Heart left ventricle (tissue), 16 donors: ENCODE measurements at places on chromosomes 5 and 9. TPM values are rescaled to one million over a fixed set of nuclear protein-coding genes. Genes with fewer than 3 reads are reported as not detected.

GRCh38 chr9:121399126-121399882 is 29.3 kb upstream of the STOM start:
- no peak for DNase-seq

DNA sequence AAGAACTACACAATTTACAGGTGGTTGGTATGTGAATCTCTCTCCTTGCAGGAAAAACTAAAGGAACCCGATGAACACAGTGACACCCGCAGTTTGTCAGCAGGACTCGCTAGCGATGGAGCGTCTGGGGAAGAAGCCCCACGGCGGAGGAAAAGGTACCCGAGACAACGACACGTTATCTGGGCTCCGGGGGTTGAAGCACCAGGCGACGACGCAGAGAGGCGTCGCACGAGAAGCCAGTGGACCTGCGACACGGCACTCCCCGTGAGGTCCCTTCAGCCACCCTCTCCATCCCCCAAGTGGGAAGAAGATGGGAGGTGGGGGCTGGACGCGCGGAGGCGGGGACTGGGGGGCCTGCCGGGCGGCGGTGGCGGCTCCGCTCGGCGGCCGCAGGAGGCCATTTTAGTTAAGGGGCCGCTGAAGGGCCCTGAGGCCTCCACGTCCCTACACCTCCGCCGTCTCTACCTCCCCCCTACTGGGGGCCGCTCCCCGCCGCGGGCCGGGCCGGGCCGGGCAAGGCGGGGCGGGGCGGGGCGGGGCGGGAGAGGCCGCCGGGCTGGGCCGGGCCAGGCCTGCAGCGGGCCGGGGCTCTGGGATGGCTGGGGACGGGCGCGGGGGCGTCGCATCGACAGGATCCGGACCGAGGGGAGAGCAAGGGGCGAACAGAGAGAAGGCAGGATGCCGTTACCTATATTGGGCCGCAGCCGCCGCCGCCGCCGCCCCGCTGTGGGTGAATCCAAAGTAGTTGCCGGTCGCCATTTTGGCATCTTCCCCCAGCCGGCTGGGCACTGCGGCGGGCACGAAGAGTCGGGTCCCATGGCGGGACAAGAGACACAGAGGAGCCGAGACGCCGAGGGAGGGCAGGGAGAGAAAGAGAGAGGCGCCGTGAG is 754 bp downstream of the ZFR start:
- peak; percentile 72 for DNase-seq

DNA sequence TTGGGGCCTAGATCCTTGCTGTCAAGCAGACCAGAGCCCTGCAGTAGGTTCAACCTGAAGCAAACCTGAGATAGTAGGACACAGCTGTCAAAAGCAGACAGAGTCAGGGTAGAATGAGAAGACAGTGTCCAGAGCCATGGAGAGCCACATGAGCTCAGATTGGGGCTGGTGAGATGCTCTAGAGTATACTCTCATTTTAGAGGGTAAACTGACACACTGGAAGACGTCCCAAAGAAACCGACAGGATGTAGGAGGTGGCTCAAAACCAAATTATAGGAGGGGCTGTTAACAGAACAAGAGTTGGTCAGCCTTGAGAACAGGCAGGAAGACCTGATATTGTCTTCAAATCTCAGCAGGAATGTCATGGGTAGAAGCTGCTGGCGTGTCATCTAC is 11.5 kb downstream of the CCDC69 start:
- no peak for DNase-seq

DNA sequence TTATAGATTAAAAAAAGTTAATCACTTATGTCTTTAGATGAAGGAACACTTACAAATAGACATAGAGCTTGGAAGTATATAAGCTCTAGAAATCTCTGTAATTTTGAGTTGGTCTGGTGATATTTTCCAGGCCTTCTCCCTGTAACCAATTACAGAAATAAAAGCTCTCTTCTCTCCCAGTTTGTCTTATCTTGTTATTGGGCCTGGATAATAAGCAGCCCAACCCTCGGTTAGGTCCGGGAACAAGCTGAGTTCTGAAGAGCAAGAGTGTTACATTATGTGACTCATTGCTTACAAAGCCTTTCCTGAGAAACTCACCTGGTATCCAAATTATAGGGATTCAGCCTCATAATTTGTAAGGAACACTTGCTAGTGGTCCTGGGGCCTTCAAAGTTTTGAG is 1146.2 kb downstream of the CDH9 start:
- no peak for DNase-seq

Gene CDH6
- total RNA-seq: 5.4 TPM

DNA sequence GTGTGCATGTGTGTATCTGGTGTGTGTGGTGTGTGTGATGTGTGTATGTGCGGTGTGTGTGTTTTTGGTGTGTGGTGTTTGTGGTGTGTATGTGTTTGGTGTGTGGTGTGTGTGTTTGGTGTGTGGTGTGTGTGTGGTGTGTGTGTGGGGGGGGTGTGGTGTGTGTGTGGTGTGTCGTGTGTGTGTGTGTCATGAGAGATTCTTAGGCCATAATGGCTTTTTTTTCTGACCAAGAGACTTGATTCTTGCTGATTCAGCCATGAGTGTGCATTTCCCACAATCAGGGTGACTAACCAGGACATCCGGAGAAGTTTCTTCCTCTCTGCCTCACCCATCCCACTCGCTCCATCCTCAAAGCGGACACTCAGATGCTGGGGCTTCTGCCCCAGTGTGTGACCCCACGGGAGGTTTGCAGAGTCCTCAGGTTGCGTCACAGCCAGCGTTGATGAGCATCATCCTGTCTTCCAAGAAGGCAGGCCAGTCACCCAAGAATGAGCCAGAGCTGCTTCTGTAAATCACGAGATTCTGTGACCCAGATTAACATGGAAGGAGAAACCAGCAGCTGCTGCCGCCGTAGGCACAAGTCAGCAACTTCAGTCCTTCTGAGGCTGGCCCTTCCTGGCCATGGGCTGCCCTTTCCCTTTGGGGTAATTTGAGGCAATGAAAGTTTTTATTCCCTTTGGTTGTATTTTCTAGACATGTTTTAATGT is 12.5 kb upstream of the CTSL start:
- DNase-seq: peak; percentile 82

GRCh38 chr5:129631961-129632360 is 115.9 kb upstream of the MINAR2 start:
- no peak for DNase-seq

Gene ZNF354B
- 5.2 TPM for total RNA-seq

Gene EDIL3
- 25.8 TPM for total RNA-seq

Gene NIPAL4
- 0.07 TPM for total RNA-seq

Gene LCN15
- total RNA-seq: not detected

GRCh38 chr5:174273325-174273724 is 227.8 kb downstream of the NSG2 start:
- DNase-seq: no peak

DNA sequence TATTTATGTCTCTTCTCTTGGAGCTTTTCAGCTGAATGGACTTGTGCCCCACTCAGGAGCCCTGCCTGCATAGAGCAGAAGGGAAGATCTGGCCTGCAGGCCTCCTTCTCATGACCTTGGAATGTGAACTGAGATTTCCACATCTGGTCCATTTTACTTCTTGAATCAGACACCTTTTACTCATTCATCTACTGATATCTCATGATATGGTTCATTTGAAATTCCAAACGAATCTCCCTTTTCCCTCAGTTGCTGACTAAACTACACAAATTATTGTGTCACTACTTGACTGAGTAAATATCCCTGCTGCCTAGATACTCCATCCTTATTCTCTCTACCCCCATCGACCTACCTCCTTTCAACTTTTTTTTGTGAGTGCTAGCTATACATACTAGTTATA is 138.7 kb downstream of the PLCXD3 start:
- DNase-seq: no peak

DNA sequence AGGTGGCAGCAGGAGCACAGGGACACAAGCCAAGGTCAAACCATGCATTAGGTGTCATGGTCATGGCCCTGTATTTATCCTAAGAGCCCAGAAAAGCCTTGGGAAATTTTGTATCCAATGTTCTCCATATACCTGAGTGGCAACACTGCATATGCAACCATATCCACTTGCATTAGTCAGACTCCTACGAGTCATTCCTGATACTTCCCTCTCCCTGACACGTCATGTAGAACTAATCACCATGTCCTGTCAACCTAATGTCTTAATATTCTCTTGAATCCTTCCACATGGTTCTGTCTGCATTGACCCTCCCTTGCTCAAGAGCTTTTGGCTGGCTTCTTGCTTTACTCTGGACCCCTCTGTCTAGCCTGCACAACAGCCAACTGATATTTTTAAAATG is 9.4 kb downstream of the SCGB3A2 start:
- DNase-seq: no peak

DNA sequence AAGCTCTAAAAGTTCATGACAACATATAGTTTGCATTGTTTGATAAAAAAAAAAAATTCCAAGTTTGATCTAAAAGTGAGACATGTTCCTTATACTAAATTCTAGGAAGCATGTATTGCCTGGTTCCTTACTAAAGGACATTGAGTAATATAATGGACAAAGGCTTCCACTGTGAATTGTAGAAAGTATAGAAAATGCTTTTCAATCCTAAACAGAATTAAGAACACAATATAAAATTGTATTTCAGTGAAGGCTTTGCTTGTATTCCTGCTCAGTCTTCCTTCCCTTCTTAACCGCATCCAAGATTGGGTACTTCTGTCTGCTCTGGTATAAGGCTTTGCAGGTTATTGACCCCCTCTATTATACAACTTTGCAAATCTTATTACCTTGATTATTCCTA is 2.4 kb downstream of the RECK start:
- no peak for DNase-seq

Gene TSSK1B
- total RNA-seq: not detected

Gene RALGDS
- total RNA-seq: 34.7 TPM

DNA sequence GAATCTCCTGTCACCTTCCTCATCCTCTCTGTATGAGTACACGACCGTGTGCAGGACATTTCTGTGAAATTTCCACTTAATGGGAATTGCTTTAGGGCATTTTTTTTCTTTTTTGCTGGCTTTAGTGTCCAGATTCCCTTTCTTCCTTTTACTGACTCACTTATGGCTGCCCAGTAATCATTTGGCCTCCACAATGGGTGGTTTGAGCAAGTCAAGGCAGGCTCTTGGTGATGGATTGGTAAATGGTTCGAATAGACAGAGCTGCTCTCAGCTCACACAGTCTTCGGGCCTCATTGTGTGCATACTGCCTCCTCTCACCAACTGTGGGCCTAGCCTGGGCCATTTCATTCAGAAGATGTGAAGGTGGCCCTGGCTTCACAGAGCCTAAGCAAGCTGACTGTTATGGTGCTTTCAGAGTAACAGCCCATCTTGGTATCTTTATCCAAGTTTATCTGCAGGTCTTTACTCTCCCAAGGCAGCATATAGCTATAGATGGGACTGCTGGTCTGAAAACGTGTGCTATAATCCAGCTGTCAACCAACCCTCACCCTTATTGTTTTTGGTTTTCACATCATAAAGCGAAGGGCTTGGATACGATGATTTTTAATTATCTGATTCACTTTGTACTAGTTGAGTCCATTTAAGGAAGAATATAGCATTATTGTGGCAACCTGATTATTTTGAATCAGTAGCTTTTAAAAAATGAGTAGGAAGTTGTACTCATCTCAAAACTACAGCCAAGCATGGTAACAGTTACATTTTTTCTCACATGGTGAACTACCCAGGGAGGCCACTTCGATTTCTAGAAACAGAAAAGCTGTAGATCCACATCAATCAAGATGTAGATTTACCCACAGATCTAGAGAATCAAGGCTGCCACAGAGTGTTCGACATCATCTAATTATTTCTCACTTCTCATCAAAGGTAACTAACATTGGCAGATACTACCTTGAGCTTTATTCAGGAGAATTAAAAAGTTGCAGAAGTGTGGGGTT is 50.4 kb upstream of the CKMT2 start:
- no peak for DNase-seq

Gene LURAP1L
- 1.7 TPM for total RNA-seq

GRCh38 chr9:135087899-135088347 is 455 bp downstream of the OLFM1 start:
- DNase-seq: no peak
